Memory B cell (primary cell): ENCODE measurements at places on chromosomes 12 and 14.
A peak's percentile ranks its signal among the peaks of the same experiment; 100 is the strongest.

GRCh38 chr12:103928682-103929045, 1.5 kb upstream of the HSP90B1 start:
- H3K27me3 ChIP-seq, result no peaks in the 10 kb centered on the region
- H3K27ac ChIP-seq, result peak overlapping the region; percentile 99
- DNase-seq, result no peak
- H3K4me1 ChIP-seq, result peaks cover 39% of the 10 kb centered on the region
- peak overlapping the region; percentile 98 for H3K4me3 ChIP-seq

DNA sequence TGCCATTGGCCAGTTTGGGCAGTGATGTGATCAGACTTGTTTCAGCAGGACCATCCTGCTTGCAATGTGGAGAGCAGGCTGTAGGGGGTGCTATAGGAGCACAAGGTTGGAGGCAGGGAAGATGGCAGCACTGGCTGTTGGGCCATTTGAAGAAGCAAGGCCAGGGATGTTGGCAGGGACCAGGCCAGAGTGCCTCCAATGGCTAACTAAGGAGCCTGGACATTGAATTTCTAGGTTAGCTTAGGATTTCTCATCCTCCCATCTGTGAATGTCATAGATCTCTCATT, 23.5 kb downstream of the FGF23 start:
- H3K27ac ChIP-seq, result no peak overlapping the region
- H3K4me3 ChIP-seq, result no peak overlapping the region
- H3K4me1 ChIP-seq, result peaks cover 3% of the 10 kb centered on the region
- H3K36me3 ChIP-seq, result peaks cover 6% of the 10 kb centered on the region
- H3K27me3 ChIP-seq, result no peaks in the 10 kb centered on the region

GRCh38 chr12:66692170-66692569, 13.3 kb upstream of the GRIP1 start:
- peaks cover 10% of the 10 kb centered on the region for H3K4me1 ChIP-seq
- DNase-seq, result no peak
- H3K27ac ChIP-seq, result no peak overlapping the region
- no peak overlapping the region for H3K4me3 ChIP-seq
- H3K27me3 ChIP-seq, result peaks cover 6% of the 10 kb centered on the region
- H3K36me3 ChIP-seq, result no peaks in the 10 kb centered on the region

GRCh38 chr12:21675641-21676040, 18.0 kb upstream of the LDHB start:
- H3K4me3 ChIP-seq, result no peak overlapping the region
- peaks cover 6% of the 10 kb centered on the region for H3K27me3 ChIP-seq
- no peak overlapping the region for H3K27ac ChIP-seq

GRCh38 chr12:50049254-50050118, 7.9 kb upstream of the ASIC1 start:
- no peaks in the 10 kb centered on the region for H3K4me1 ChIP-seq
- no peaks in the 10 kb centered on the region for H3K36me3 ChIP-seq
- H3K4me3 ChIP-seq, result no peak overlapping the region
- no peak overlapping the region for H3K27ac ChIP-seq
- no peak for DNase-seq
- peaks cover 19% of the 10 kb centered on the region for H3K27me3 ChIP-seq

DNA sequence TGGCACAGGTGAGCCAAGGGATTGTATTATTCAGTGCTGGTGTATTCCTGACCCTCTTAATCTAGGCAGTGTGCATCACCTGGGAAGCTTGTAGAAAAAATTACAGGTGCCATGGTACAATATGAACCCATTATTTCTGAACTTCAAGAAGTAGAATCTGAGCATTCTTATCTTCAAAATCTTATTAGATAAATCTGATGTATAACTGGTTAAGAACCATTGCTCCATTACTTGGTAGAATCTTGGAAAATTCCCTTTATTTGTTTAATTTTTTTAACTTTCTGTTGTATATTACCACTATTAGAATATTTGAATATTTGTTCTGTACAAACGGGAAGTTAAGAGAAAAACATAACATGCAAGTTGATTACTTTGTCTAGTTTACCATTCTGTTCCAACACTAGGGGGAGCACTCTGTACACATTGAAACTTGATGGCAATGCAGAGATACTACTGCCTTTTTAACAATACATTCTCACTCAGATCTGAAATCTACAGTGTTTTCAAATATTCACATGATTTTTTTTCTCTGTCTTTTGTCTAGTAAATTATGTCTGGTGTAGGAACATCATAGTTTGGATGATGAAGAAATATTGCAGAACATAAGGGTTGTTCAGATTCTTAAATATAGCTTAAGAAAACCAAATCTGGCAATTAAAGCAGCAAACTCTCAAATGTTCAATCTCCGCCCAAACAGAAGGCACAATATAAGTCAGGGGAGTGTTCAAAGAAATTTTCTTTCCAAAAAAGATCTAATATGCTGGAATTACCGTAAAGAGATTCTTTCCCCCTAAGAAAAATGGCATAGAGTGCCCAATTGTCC, 196.6 kb downstream of the PCNX1 start:
- H3K27ac ChIP-seq, result peak overlapping the region; percentile 45
- peaks cover 14% of the 10 kb centered on the region for H3K36me3 ChIP-seq
- H3K27me3 ChIP-seq, result no peaks in the 10 kb centered on the region
- DNase-seq, result no peak
- H3K4me1 ChIP-seq, result no peaks in the 10 kb centered on the region

- H3K4me1 ChIP-seq, result peaks cover 18% of the 10 kb centered on the region
- DNase-seq, result no peak
- peak overlapping the region; percentile 84 for H3K27ac ChIP-seq
- H3K27me3 ChIP-seq, result peaks cover 4% of the 10 kb centered on the region
- H3K36me3 ChIP-seq, result no peaks in the 10 kb centered on the region
- H3K4me3 ChIP-seq, result peak overlapping the region; percentile 95
Observed at GRCh38 chr12:76031081-76031413, 529 bp downstream of the PHLDA1 start.

GRCh38 chr12:121009741-121010140, 6.5 kb downstream of the C12orf43 start:
- H3K4me1 ChIP-seq, result peaks cover 5% of the 10 kb centered on the region
- H3K4me3 ChIP-seq, result no peak overlapping the region
- no peak for DNase-seq
- H3K27ac ChIP-seq, result no peak overlapping the region

DNA sequence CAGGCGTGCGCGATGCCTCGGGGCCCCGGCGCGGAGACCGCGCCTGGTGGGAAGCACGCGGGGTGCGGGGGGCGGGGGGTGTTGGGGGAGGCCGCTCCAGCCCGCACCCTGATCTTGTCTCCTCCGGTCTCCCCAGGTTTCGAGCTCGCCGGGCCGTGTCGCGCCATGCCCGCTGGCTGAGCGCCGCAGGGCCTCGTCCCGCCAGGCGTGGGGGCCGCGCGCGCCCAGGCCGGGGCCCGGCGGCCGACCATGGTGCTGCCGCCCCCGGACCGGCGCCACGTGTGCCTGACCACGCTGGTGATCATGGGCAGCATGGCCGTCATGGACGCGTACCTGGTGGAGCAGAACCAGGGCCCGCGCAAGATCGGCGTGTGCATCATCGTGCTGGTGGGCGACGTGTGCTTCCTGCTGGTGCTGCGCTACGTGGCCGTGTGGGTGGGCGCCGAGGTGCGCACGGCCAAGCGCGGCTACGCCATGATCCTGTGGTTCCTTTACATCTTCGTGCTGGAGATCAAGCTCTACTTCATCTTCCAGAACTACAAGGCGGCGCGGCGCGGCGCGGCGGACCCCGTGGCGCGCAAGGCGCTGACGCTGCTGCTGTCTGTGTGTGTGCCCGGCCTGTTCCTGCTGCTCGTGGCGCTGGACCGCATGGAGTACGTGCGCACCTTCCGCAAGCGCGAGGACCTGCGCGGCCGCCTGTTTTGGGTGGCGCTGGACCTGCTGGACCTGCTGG, 2.4 kb downstream of the TMEM121 start:
- H3K27ac ChIP-seq, result no peak overlapping the region
- peaks cover 47% of the 10 kb centered on the region for H3K4me1 ChIP-seq
- H3K36me3 ChIP-seq, result no peaks in the 10 kb centered on the region
- H3K27me3 ChIP-seq, result peaks cover 10% of the 10 kb centered on the region
- H3K4me3 ChIP-seq, result peak overlapping the region; percentile 77

GRCh38 chr12:10151621-10152020, 20.3 kb downstream of the OLR1 start:
- DNase-seq, result no peak
- no peak overlapping the region for H3K27ac ChIP-seq
- H3K4me3 ChIP-seq, result no peak overlapping the region
- peaks cover 7% of the 10 kb centered on the region for H3K4me1 ChIP-seq

DNA sequence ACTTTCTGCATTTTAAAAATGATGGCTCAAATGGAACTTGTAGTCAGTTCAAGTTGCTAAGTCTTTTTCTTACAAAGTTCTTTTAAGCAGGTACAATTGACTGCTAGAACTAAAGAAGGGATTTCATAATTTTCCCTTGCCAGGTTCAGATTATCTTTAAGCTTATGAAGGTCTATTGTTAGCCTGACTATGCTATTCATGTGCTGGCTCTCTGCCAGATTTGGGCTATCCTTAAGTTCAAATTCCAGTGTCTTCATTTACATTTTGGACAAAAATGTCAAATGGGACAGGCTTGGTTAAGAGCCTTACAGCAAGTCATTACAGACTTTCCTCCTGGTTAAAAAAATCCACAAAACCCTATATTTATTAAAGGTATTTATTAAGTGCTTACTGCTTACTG, 42.3 kb downstream of the INSM2 start:
- no peak for DNase-seq
- H3K4me3 ChIP-seq, result no peak overlapping the region
- H3K4me1 ChIP-seq, result no peaks in the 10 kb centered on the region
- no peak overlapping the region for H3K27ac ChIP-seq

GRCh38 chr12:8493084-8493483, 20.2 kb upstream of the CLEC4D start:
- no peak overlapping the region for H3K4me3 ChIP-seq
- DNase-seq, result no peak
- no peak overlapping the region for H3K27ac ChIP-seq
- H3K36me3 ChIP-seq, result no peaks in the 10 kb centered on the region
- H3K4me1 ChIP-seq, result peaks cover 7% of the 10 kb centered on the region

GRCh38 chr14:28247491-28247890, 519.1 kb upstream of the FOXG1 start:
- no peak overlapping the region for H3K27ac ChIP-seq
- no peak overlapping the region for H3K4me3 ChIP-seq
- no peak for DNase-seq

DNA sequence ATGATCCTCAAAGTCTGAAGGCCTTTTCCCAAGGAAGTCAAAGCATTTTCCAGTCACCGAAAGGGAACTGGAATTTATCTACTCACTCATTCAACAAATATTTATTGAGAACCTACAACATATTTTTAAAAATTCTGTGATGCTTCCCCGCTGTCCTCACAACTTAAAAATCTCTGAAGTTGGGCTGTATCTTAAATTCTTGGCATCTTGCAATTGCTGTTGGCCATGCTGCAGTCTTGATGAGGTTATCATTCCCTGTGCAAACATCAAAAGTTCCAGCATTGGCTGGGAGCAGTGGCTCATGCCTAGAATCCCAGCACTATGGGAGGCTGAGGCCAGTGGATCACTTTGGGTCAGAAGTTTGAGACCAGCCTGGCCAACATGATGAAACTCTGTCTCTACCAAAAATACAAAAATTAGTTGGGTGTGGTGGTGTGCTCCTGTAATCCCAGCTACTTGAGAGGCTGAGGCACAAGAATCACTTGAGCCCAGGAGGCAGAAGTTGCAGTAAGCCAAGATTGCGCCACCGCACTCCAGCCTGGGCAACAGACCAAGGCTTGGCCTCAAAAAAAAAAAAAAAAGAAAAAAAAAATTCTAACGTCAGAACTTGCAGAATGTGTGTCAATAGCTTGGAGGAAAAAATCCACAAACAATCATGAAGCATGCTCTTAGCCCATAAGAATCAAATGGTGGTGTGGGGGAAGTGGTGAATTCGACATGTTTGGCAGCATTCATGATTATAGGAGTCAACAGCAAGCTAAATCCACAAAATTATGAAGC, 34.9 kb downstream of the CCDC177 start:
- no peak overlapping the region for H3K27ac ChIP-seq
- DNase-seq, result no peak
- H3K27me3 ChIP-seq, result peaks cover 20% of the 10 kb centered on the region
- H3K36me3 ChIP-seq, result no peaks in the 10 kb centered on the region
- H3K4me3 ChIP-seq, result no peak overlapping the region
- peaks cover 2% of the 10 kb centered on the region for H3K4me1 ChIP-seq

DNA sequence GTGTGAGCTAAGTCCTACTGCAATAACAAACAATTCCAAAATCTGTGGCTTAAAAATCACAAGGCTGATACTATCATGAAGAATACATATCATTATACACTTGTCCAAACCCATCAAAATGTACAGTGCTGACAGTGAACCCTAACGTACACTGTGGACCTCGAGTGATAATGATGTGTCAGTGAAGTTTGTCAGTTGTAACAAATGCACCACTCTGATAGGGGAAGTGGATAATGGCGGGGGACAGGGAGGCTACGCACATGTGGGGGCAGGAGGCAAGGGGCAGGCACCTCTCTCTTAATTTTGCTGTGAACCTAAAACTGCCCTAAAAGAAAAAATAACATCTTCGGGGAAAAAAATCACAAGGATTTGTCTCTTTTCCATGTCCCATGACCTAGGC, 100.0 kb downstream of the VRK1 start:
- peaks cover 5% of the 10 kb centered on the region for H3K36me3 ChIP-seq
- H3K27me3 ChIP-seq, result no peaks in the 10 kb centered on the region
- H3K27ac ChIP-seq, result no peak overlapping the region
- peaks cover 24% of the 10 kb centered on the region for H3K4me1 ChIP-seq
- DNase-seq, result no peak

GRCh38 chr14:67987606-67988005, 168.0 kb downstream of the RAD51B start:
- H3K27me3 ChIP-seq, result no peaks in the 10 kb centered on the region
- no peak overlapping the region for H3K4me3 ChIP-seq
- H3K36me3 ChIP-seq, result peaks cover 2% of the 10 kb centered on the region
- no peaks in the 10 kb centered on the region for H3K4me1 ChIP-seq

GRCh38 chr12:114167431-114167830, 201.3 kb upstream of the RBM19 start:
- DNase-seq, result no peak
- no peaks in the 10 kb centered on the region for H3K4me1 ChIP-seq
- H3K36me3 ChIP-seq, result no peaks in the 10 kb centered on the region
- H3K27me3 ChIP-seq, result peaks cover 5% of the 10 kb centered on the region
- H3K27ac ChIP-seq, result no peak overlapping the region

- peaks cover 38% of the 10 kb centered on the region for H3K4me1 ChIP-seq
- DNase-seq, result no peak
- peak overlapping the region; percentile 99 for H3K27ac ChIP-seq
- H3K27me3 ChIP-seq, result no peaks in the 10 kb centered on the region
Observed at GRCh38 chr12:12806784-12807516, 6.2 kb upstream of the DDX47 start.

GRCh38 chr14:55546212-55546874, 33.7 kb upstream of the KTN1 start:
- H3K36me3 ChIP-seq, result no peaks in the 10 kb centered on the region
- no peak for DNase-seq
- peaks cover 11% of the 10 kb centered on the region for H3K4me1 ChIP-seq
- H3K27me3 ChIP-seq, result no peaks in the 10 kb centered on the region
- no peak overlapping the region for H3K27ac ChIP-seq
- peak overlapping the region; percentile 22 for H3K4me3 ChIP-seq

- H3K27ac ChIP-seq, result peak overlapping the region; percentile 67
- no peaks in the 10 kb centered on the region for H3K27me3 ChIP-seq
- peaks cover 12% of the 10 kb centered on the region for H3K36me3 ChIP-seq
- peaks cover 25% of the 10 kb centered on the region for H3K4me1 ChIP-seq
- DNase-seq, result no peak
Observed at GRCh38 chr14:103688906-103689902, 26.0 kb downstream of the XRCC3 start.

- H3K4me1 ChIP-seq, result no peaks in the 10 kb centered on the region
- H3K36me3 ChIP-seq, result no peaks in the 10 kb centered on the region
- no peak overlapping the region for H3K4me3 ChIP-seq
- no peak for DNase-seq
Observed at GRCh38 chr12:84069198-84069597, 843.4 kb downstream of the SLC6A15 start.
